ENCODE measurements at places on chromosomes 2 and 18. TPM values are rescaled to one million over a fixed set of nuclear protein-coding genes. Genes with fewer than 3 reads are reported as not detected.

The SLC4A5 gene
- 0.13 TPM for polyA plus RNA-seq

The PRSS56 gene
- polyA plus RNA-seq, result not detected

The PDE11A gene
- polyA plus RNA-seq, result not detected

The BUB1 gene
- polyA plus RNA-seq, result 0.56 TPM

The CD207 gene
- not detected for polyA plus RNA-seq

The IL36G gene
- polyA plus RNA-seq, result not detected

The ZNF521 gene
- polyA plus RNA-seq, result not detected

The CPO gene
- not detected for polyA plus RNA-seq

- DNase-seq, result no peak
Observed at GRCh38 chr18:13502585-13502984, 223.8 kb downstream of the FAM210A start.

- DNase-seq, result no peak
Observed at GRCh38 chr2:202608142-202608852, 26.5 kb upstream of the FAM117B start.

- no peak for DNase-seq
Observed at GRCh38 chr2:99336804-99337112, 431 bp upstream of the EIF5B start.

GRCh38 chr2:58414506-58414905, 173.4 kb upstream of the FANCL start:
- DNase-seq, result no peak

DNA sequence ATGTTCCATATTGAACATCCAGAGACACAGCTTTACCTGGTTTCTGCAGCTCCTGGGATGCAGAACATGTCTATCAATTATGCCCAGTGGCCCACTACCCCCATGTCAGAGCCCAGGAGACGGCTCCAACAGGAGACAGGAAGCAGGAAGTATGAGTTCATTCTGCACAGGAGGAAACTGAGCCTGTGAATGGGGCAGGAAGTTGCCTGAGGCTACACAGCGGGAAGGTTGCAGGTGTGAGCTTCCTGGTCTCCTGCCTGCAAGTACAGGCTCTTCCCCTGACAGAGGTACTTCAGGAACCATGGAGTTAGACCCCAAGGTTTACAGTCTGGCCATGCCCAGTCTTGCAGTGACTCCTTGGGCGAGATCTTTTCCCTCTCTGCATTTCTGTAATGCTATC, 2.8 kb upstream of the BOK start:
- no peak for DNase-seq

GRCh38 chr2:73827018-73827417, 1.7 kb upstream of the STAMBP start:
- DNase-seq, result no peak

DNA sequence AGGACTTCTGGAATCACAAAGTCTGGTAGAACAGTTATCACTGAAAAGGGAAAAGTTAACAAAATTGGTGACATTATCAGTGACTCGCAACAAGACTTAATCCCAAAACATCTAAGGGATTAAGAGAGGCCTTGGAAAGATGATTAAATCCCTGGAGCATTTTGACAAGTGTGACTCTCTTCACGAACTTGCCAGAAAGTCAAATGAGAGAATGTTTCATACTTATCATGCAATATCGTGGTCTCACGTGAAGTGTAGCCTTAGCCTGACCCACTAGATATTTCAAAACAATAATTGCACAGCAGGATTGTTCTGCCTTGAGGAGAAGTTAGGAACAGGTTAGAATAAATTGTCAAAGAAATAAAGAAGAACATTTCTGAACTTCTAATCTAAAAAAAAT, 104.5 kb downstream of the COL6A3 start:
- no peak for DNase-seq

- DNase-seq, result no peak
Observed at GRCh38 chr18:64253873-64254272, 105.0 kb upstream of the LINC00305 start.

- DNase-seq, result no peak
Observed at GRCh38 chr2:42768706-42769256, 4.8 kb upstream of the OXER1 start.

DNA sequence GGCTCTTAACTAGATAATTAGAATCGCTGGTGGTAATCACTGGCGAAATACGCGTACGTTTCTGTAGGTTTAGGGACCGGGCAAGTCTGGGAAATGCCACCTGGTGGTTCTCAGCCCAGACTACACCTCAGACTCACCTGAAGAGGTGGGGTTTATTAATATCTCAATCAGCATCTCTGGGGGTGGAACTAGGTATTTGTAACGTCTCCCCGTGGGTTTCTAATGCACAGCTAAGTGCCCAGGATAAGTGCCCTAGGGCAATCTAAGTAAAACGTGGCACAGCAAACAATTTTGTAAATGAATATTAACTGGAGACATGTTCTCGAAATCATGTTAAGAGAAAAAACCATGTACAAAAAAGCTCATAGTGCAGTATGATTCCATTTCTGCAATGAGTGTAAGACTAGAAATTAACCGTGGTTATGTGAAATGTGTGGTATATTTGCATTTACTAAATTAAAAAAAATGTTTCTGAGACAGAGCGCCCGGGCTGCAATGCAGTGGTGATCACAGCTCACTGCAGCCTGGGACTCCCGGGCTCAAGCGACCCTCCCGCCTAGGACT, 760 bp upstream of the CNOT11 start:
- peak; percentile 58 for DNase-seq

- DNase-seq, result no peak
Observed at GRCh38 chr2:5164776-5165525, 527.2 kb upstream of the SOX11 start.

- DNase-seq, result no peak
Observed at GRCh38 chr2:105324101-105324500, 5.4 kb downstream of the TGFBRAP1 start.

DNA sequence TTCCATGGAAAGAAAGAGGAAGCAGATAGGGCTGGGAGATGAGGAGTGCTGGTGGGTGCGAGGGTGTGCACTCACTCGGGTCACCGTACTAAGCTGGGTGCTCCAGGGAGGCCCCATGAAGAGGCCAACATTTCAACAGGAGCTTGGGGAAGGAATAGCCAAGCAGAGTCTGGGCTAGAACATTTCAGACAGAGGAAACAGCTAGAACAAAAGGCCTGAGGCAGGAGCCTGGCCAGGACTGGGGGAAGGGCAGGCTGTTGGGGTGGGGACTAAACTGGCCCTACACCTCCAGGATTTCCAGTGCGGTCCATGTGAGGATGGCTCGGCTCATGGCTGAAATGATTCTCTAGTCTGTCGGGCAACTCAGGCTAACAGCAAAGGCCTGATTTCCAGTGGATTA, 90.8 kb downstream of the ZFP36L2 start:
- DNase-seq, result no peak

DNA sequence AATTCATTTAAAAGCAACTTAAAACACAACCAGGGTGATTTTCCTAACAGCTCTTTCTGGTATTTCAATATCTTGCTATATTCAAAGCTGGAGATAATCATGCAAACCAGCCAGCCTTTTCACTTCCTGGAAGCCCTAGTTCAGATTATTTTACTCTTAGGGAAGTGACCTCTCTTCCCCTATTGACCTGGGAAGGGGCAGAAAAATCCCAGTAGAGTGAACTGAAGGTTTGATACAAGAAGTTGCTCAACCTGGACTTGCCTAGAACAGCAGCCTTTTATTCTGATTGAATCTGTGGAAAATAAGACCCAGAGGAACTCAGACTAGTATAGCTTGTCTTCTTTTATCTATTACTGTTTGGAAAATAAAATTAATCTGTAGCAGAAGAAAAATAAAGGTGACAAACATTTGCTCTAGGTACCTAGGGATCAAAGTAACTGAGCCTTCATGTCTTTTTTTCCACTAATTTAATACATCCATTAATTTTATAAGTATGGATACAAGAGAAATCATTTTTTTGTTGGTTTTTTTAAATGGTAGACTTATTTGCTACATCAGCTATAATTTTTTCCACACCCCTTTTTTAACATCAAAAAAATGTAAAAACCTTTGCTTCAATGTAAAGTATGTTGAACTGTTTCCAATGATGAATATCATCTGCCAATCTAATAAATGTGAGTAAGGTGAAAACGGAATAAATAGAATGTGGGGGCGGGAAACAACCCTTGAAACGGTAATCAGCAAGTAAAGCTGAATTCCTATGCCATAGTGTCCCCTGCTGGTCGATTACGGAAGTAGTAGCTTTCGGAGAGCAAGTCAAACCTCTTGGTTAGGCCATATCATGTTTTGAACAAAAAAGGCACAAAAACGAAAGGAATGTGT, 629.9 kb downstream of the NRXN1 start:
- DNase-seq, result no peak

DNA sequence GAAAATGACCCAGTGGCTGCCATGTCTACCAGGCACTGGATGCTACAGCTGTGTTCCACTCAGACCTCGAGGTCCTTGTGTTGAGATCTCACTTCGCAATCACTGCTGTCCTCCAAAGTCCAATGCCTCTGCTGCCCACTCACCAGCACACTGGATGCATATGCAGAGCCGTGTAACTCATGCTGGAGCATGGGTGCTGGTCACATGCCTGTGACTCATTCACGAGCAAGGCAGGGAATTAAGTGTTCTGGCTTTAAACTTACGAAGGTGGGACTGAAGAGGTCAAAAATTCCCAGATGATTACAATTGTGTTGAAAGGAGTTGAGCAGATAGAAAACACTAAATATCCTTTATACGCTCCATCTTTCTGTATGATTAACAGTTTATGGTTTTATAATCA, 417.5 kb downstream of the NUP35 start:
- DNase-seq, result no peak

DNA sequence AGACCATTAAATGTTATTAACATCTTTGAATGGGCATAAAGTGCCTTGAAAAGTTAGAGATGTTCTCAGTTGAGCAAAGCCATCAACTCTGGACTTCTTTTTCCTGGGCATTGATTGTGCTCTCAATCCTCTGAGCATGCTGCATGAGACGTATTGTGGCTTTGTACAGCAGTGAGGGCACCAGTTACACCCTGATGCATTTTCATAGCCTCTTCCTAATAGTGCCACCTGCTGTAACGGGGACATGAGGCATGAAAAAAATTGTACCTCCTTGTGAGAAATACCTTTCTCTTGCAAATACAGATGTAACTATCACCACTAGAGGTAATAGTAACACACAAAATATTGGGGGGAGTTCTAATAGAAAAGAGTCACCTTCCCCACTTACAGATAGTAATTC, 697.5 kb downstream of the TMEM182 start:
- DNase-seq, result no peak

DNA sequence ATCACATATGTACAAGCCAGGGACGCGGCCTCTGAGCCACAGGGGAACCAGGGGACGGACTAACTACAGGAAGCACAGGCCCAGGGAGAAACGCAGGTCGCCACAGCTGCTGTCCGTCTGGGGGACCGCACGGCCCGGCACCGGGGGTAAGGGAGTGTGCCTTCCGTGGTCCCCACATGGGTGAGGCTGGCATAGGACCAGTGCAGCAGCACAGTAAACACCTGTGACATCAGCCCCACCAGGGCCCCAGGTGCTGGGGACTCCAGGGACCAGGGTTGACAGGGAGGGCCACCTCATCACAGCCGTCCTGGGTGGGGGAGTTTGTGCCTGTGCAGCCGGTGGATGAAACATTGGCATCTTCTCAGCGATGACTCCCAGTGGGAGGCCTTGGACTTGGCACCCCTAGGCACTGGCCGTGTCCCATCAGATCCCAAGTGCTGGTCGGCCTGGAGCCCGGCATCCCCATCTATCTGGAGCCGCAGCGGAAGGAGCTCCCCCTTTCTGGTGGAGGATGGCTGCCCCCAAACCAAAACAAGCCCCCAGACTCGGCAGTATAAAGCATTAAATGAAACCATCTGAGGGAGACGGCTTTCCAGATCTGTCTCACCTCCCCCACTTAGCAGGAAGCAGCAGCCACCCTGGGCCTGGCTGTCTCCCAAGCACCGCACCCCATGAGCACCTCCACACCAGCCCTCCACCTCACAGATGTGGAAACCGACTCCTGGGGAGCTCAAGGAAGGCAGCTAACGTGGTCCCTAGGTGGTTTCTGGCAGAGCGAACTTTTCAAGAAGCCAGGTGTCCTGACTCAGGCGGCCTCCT, 22.5 kb downstream of the AQP12A start:
- no peak for DNase-seq

DNA sequence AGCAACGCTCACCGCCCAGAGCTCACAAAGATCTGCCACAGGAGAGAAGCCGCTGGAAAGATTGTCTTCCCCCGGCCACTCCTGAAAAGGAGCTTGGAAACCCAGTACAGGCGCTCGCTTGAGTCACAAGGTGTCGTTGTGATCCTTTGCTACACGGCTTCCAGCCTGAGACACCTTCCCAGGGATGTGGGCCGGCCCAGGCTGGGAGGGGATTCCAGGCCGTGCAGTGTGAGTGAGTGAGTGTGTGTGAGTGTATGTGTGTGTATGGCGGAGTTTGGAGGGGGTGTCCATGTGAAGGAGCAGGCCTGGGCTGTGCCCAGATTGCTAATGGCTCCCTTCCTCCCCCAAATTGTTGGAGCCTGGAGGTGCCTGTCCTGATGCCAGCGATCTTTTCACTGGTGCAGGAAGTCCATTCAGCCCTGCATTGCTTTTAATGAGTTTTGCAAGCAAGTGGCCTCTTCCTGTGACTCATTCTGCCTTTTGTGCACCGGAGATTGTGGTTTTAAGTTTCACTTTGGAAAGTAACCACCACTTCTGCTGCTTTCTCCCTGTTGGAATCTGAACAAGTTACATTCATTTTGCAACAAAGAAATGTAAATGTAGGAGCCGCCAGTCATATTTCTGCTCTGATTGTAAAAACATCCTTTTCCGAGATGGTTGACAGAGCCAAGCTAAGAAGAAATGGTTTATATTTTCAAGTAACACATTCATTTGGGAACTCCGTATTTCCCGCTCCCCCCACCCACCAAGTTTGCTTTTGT, 83.7 kb downstream of the LPIN1 start:
- peak; percentile 57 for DNase-seq

DNA sequence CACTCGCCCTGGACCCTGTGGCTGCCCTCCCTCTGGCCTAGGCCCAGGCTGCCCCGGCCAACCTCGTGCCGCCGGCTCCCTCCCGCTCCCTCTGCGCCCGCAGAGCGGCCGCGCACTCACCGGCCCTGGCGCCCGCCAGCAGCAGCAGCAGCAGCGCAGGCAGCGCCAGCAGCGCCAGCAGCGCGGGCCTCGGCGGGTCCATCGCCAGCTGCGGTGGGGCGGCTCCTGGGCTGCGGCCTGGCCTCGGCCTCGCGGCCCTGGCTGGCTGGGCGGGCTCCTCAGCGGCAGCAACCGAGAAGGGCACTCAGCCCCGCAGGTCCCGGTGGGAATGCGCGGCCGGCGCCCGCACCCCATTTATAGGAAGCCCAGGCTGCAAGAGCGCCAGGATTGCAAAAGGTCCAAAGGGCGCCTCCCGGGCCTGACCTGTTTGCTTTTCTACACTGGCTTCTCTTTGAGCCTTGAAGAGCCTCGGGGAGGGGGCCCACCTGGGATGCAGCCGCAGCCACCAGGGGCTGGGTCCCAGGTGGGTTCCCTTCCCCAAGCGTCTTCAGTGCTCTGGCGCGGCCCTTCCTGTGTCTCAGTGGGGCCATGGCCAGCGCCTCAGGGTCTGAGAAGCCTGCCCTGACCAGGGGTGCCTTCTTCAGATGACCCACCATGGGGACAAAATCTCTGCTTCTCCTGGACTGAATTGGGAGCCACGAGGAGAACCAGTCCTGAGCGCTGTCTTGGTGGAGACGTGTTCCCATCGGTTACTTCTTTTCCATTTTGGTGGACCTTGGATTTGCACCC, at the start of gene APOB:
TSS of gene APOB (minus strand) at position 330 of the 789 bp plus-strand sequence. CDS start at position 202, 128 bp downstream.
- DNase-seq, result no peak
